ENCODE measurements at places on chromosomes 11 and 22. TPM values are rescaled to one million over a fixed set of nuclear protein-coding genes. Genes with fewer than 3 reads are reported as not detected.

DNA sequence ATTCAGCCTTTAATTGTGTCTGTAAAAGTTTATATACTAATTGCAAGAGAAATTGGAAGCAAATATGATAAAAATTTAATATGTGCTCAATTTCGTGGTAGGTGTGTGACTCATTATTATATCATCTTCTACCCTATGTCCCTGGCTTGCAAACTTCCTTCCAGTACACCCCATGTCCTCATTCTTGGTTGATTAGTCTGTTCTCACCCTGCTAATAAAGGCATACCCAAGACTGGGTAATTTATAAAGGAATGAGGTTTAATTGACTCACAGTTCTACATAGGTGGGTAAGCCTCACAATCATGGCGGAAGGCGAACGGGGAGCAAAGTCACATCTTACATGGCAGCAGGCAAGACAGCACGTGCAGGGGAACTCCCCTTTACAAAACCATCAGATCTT lies 11.9 kb downstream of the MRGPRX3 start:
- no peaks in the 10 kb centered on the region for H3K36me3 ChIP-seq
- peaks cover 7% of the 10 kb centered on the region for H3K27me3 ChIP-seq
- H3K4me3 ChIP-seq: no peak overlapping the region
- no peaks in the 10 kb centered on the region for H3K4me1 ChIP-seq

- no peak overlapping the region for H3K4me3 ChIP-seq
- no peaks in the 10 kb centered on the region for H3K36me3 ChIP-seq
- H3K27ac ChIP-seq: no peak overlapping the region
- no peak for DNase-seq
- H3K27me3 ChIP-seq: no peaks in the 10 kb centered on the region
Observed at GRCh38 chr11:131889760-131890581, 519.6 kb downstream of the NTM start.

DNA sequence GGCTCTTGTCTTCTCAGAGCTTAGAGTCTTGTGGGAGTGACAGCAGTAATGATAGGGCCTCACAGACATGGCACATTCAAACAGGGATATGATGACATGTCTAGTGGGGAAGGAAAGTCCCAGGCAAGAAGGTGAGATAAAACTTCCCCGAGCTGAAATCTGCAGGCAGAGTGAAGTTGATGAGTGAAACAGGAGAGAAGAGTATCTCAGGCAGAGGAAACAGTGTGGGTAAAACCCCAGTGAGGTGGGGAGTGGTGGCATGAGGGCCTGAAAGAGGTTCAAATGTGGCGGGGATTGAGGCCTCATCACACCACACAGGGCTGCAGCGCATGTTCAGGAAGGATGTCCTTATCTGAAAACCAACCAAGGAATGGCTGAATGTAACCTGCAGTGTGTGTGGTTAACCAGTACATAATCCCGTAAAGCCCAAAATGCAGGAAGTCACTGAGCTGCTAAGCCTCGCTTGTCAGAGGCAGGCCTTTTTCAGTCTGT lies 153.8 kb upstream of the E2F8 start:
- H3K4me3 ChIP-seq: no peak overlapping the region
- no peaks in the 10 kb centered on the region for H3K27me3 ChIP-seq
- DNase-seq: no peak
- no peaks in the 10 kb centered on the region for H3K4me1 ChIP-seq
- H3K27ac ChIP-seq: no peak overlapping the region
- H3K36me3 ChIP-seq: no peaks in the 10 kb centered on the region

Gene SCT
- total RNA-seq: 0.89 TPM

GRCh38 chr11:87173185-87174039 lies 135.7 kb downstream of the TMEM135 start:
- H3K4me3 ChIP-seq: no peak overlapping the region
- H3K27me3 ChIP-seq: no peaks in the 10 kb centered on the region
- H3K36me3 ChIP-seq: no peaks in the 10 kb centered on the region
- DNase-seq: no peak
- peaks cover 18% of the 10 kb centered on the region for H3K4me1 ChIP-seq

GRCh38 chr22:32644252-32645100 lies 157.0 kb upstream of the TIMP3 start:
- no peaks in the 10 kb centered on the region for H3K4me1 ChIP-seq
- no peaks in the 10 kb centered on the region for H3K36me3 ChIP-seq
- no peak overlapping the region for H3K4me3 ChIP-seq
- H3K27me3 ChIP-seq: no peaks in the 10 kb centered on the region
- DNase-seq: peak; percentile 68

GRCh38 chr22:46111645-46112306 lies 38.5 kb upstream of the PPARA start:
- H3K27ac ChIP-seq: peak overlapping the region; percentile 76
- H3K27me3 ChIP-seq: no peaks in the 10 kb centered on the region
- peak; percentile 75 for DNase-seq
- H3K4me1 ChIP-seq: peaks cover 82% of the 10 kb centered on the region
- H3K36me3 ChIP-seq: peaks cover 3% of the 10 kb centered on the region

Data from psoas muscle (tissue), 8 donors.